ENCODE measurements at places on chromosomes 2 and 18.
A peak's percentile ranks its signal among the peaks of the same experiment; 100 is the strongest.

GRCh38 chr2:58057707-58058530 is 11.3 kb downstream of the VRK2 start:
- DNase-seq = no peak

DNA sequence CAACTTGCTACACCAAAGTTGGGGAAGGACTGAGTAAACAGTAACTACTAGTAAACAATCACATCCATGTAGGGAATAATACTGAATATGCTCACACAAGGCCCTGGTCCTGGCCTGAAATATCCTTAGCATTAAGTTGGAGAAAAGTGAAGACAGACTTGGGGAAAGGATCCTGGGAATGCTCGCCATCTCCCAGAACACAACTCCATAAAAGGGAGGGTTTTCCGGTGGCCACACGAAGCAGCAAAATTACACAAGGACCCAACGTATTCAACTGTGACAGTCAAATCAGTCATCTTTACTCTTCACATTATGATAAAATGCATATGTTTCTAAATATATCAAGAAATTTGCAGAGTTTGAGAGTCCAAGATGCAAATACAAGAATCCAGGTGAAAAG is 7.3 kb downstream of the NEMP2 start:
- DNase-seq = no peak

GRCh38 chr2:6995391-6996097 is 78.3 kb downstream of the RNF144A start:
- DNase-seq = no peak

- no peak for DNase-seq
Measured at GRCh38 chr18:68843473-68844089, 45.7 kb downstream of the CCDC102B start.

DNA sequence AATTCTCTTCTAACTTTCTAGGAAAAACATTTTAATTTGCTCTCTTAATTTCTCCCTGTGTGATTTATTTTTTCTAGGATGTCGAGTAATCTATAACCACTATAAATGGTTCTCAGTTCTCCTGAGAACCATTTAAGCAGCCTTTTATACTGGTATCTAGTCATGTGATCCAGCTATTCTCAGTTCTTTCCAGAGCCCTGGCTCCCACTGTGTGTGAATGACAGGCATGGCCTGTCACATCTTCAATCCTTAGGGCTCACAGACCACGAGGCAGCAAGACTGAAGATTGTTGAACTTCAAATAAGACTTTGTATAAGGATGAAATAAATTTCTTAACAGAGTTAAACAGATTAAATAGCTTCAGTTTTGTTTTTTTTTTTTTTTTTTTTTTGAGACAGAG is 219.4 kb downstream of the HNMT start:
- DNase-seq = no peak

- DNase-seq = no peak
Measured at GRCh38 chr18:7754258-7754657, 187.1 kb downstream of the PTPRM start.

DNA sequence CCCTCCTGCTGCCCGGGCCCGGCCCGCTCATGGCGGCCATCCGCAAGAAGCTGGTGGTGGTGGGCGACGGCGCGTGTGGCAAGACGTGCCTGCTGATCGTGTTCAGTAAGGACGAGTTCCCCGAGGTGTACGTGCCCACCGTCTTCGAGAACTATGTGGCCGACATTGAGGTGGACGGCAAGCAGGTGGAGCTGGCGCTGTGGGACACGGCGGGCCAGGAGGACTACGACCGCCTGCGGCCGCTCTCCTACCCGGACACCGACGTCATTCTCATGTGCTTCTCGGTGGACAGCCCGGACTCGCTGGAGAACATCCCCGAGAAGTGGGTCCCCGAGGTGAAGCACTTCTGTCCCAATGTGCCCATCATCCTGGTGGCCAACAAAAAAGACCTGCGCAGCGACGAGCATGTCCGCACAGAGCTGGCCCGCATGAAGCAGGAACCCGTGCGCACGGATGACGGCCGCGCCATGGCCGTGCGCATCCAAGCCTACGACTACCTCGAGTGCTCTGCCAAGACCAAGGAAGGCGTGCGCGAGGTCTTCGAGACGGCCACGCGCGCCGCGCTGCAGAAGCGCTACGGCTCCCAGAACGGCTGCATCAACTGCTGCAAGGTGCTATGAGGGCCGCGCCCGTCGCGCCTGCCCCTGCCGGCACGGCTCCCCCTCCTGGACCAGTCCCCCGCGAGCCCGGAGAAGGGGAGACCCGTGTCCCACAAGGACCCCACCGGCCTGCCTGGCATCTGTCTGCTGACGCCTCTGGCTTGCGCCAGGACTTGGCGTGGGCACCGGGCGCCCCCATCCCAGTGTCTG is 767 bp downstream of the RHOB start:
- no peak for DNase-seq

GRCh38 chr2:101038455-101039255 is 36.6 kb downstream of the RPL31 start:
- no peak for DNase-seq

DNA sequence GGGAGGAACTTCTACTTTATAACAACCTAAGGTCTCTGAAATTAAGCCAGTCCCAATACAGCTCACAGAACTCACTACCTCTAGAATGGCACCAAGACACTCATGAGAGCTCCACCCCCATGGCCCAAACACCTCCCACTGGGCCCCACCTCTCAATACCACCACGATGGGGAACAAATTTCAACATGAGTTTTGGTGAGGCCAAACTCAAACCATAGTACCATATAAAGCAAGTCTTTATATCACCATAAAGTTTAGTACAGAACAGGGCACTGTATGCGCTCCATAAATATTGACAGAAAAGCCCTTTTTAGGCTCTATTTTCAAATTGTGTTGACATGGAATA is 3.3 kb downstream of the AFG3L2 start:
- DNase-seq = no peak

DNA sequence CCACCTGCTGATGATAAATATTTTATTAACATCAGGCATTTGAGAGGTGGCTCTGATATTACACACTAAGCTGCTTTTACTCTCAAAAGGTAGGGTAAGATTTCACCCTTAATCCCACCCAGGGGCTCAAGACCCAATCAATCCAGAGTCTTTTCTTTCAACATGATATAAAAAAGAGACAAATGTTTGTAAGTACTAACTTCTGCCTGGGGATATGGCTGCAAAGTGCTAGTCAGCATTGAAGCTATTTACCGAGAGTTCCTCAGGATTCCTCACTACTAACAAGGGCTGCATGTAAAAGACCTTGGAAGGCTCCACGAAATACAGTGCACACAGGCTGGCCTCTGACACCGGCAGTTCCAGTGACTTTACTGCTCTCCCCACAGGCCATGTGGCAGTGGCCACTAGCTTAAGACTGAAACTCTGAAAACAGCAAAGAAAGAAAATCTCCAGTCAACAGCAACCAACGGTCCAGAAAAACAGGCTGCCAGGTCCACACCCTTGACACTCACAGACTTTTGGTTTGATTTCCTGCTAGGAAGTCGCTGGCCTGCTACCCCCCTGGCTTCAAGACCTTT is 11.2 kb downstream of the MREG start:
- DNase-seq = no peak

DNA sequence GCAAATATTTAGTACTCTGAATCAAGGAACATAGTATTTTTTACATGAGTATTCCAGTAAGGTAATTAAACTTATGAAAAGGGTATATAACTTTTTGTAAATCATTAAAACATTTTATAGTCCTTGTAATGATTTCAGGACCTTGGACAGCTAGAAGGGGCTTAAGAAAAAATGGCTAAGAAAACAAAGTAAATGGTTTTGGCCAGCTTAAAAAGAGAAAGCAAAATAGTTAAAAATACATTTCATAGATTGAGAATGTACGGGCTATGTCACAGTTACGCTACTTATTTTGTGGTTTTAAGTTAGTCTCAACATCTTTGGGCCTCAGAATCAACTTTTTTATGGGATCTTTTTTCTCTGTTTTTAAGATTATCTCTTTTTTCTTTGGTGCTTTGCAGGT is 26.7 kb downstream of the POLI start:
- DNase-seq = no peak

DNA sequence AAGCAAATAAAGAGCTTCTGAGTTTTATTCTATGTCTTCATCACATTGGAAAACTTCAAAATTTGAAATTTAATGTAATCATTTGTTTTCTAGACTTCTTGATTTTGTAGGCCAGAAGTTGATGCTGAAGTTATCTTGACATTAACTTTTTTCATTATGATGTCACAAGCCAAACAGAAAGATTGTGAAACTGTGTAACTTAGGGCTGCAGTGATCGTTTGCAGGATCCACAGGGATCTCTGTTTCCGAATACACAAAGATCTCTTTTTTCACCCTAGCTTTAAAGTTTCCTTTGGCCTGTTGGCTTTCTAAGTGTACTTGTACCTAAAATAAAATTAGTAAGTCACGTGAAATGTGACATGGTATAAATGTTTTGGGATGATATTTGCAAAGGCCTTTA is 594.9 kb upstream of the CDH2 start:
- DNase-seq = no peak

DNA sequence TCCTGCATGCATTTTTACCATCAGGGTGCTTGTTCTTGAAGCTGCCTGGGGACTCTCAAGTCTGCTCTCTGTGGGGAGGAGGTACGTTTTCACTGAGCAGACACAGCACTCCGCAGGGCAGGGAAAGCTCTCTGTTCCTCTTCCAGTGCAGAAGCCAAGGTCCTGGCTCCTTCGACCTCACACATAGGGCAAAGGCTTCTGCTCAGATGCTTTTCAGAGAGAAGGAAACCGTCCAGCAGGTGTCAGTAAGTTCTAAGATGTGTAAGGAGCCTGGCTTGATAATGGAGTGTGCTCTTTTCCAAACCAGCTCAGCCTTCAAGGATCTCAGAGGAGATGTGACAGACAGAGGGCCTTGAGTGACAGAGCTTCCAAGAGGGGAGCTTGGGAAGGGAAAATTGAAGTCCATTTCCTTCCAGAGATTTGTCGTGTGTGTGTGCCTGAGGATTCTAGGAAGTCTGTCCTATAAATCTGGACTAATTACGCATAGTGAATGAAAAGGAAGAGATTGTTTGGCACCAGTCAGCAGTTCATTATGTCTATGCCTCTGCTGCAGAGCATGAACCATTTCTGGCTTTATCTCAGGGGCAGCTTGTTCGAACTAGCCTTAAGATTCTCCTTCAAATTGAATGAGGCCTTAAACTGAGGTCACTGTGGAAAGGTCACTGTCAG is 67.3 kb upstream of the UPP2 start:
- DNase-seq = no peak

- no peak for DNase-seq
Measured at GRCh38 chr2:169107645-169108044, 38.3 kb downstream of the DHRS9 start.

GRCh38 chr2:26988058-26988860 is 17.8 kb downstream of the MAPRE3 start:
- DNase-seq = no peak

GRCh38 chr2:85900366-85900765 is 11.6 kb upstream of the ST3GAL5 start:
- DNase-seq = no peak

DNA sequence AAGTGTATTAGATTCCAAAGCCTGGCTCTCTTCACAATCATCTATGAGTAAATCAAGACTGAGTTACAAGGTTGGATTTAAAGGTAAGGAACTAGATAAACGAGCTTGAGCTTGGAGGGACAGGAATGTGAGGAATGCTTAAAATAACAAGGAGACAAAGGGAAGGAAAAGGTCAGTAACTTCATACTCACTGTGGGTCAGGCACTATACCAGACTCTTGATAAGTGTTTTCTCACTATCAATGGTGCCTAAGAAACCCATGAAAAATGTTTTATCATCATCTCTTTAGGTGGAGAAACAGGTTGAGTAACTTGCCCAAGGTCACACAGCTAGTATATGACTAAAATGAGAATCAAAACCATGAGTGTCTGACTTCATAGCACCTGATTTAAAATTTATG is 212.1 kb downstream of the CDH2 start:
- DNase-seq = no peak

DNA sequence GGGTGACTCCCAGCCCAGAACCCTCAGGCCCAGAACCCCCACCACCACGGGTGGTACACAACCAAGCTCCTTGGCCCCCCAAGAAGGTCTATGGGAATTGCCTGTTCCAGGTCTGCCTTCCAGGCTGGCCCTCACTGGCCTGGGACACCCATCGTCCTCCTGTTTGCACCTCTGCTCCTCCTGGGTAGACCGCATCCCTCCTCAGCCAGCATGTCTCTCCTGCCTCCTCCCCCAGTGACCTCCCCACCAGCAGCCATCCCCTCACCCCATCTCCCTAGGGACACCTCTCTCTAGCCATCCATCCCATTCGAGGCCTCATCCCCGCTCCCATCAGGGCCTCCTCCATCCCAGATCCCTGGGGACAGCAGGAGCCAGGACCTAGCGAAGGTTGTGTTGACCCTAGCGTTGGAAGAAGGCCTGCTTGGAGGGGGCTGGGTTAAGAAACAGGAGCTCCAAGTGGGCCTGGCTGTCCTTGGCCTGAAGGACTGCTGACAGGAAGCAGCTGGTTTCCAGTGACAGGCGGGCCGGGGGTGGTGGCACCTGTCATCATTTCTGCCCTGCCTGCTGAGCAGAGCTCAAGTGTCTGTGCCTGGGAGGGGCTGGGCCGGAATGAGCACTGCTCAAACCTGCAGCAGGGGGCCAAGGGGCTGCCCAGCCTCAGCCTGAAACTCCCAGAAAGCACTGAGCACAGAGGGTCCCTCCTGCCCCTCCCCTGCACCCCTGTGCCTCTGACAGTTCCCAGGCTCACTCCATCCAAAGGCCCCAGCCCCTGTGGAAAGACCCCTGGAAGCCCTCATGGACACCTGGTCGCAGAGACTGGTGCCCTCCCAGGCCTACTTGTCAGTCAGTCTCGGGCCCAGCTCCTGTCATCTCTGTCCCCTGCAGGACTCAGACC is 96.0 kb upstream of the OTOS start:
- DNase-seq = no peak

- no peak for DNase-seq
Measured at GRCh38 chr2:228103379-228103778, 78.1 kb downstream of the SPHKAP start.

DNA sequence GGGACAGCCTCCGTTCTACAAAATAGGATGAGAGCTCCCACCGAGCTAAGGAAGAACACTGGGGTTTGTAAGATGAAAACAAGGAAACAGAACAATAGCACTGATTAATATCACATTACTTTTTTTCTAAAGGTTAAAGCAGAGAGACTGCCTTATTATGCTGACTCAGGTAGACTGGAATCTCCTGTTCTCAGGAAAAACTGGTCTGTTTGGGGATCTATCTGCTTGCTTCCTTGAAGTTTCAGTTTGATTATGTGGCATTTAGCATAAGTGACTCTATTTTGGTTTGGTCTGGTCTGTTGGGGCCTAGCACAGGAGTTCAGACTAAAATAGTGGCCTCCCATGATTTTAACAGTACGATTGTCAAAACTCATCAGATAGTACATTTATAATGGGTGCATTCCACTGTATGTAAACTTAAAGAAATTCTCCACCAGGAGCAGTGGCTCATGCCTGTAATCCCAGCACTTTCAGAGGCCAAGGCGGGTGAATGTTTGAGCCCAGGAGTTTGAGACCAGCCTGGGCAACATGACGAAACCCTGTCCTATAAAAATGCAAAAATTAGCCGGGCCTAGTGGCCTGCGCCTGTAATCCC is 64.1 kb upstream of the NDUFV2 start:
- no peak for DNase-seq

- no peak for DNase-seq
Measured at GRCh38 chr2:86305915-86306254, 31.5 kb downstream of the REEP1 start.

GRCh38 chr2:101012706-101013181 is 10.7 kb downstream of the RPL31 start:
- DNase-seq = peak; percentile 22

GRCh38 chr2:147425437-147426029 is 419.3 kb upstream of the ACVR2A start:
- DNase-seq = no peak

- DNase-seq = no peak
Measured at GRCh38 chr2:143891879-143892308, 628.0 kb downstream of the ZEB2 start.

GRCh38 chr2:154813636-154814035 is 115.1 kb downstream of the KCNJ3 start:
- DNase-seq = no peak
